HT-29 (cell line): ENCODE measurements at places on chromosomes 12 and 14.

- DNase-seq: peak; percentile 65
These were observed 245.7 kb downstream of the KCNC2 start for GRCh38 chr12:74963867-74964331.

GRCh38 chr12:11893998-11894397, 176.7 kb upstream of the BCL2L14 start:
- DNase-seq: no peak

DNA sequence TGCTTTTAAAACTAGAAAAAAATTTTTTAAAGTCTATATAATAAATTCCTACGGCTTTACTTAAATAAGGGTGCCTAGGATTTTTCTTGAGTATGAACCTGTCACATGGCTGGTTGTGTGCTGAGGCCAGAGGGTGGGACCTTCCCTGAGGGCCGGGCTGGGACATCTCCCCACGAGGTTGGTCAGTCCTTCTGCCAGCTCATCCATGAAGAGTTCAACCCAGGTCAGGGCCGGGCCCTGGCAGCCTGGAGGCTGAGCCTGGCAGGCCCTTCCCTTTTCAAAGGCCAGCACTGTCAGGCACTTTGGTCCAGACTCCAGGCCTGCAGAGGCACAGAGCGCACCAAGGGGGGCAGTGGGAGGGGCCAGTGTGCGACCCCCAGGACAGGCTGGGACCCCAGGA, 31.7 kb downstream of the TNFAIP2 start:
- peak; percentile 67 for DNase-seq

GRCh38 chr12:68001486-68002466, 12.5 kb downstream of the IFNG-AS1 start:
- DNase-seq: peak; percentile 40

GRCh38 chr14:104528496-104528895, 51.1 kb upstream of the C14orf180 start:
- DNase-seq: no peak

DNA sequence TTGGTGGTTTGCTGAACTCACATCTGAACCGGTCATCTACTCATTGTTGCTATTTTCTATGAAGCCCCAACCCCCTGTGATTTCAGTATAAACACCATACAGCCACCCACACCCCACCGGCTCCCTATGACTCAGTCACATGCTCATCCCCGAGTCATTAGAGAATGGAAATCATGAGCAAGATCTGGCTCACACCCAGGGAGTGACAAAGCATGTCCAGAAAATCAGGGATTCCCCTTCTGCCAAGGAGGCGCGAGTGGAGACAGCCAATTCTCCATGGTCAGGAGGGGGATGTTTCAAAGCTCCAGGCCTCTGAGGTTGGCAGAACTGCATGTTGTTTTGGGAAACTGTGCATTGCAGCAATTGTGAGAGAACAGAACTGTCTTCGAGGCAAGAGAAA, 657.5 kb upstream of the TBX3 start:
- DNase-seq: peak; percentile 23

GRCh38 chr14:57933349-57933748, 67.5 kb upstream of the SLC35F4 start:
- DNase-seq: no peak

DNA sequence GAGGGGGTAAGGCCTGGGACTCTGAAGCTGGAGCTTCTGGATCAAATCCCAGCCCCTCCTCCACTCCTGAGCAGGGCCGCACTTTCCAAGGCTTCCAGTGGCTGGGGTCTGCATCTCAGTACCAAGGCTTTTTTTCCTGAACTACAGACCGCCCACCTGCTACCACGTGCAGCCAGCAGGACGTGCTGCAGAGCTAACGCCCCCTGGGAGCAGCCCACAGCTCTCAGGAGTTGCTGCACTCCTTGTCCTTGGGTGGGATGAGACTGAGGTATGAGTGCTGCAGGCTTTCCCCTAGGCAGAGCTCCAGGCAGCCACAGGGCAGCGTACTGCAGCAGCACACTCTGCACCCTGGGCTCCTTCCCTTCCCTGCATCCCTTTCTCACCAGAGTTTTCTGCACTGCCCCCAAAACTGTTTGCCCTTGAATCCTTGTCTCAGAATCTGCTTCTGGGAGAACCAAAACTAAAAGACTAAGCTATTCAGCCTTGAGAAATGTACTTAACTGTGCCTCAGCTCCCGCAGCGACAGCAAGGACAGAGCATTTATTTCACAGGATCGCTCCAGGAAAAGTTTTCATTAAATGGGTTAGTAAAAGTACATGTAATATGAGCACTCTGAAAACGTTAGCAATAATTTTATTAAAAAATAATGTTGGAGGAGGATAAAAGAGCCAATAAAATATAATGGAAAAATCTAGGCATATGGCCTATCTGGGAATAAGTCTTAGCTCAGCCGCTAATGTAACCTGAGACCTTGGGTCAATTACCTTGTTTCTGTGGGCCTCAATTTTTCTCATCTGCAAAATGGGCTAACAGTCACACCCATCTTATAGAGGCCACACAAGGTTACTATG, 25.5 kb downstream of the RBM19 start:
- no peak for DNase-seq

- DNase-seq: no peak
These were observed 117.5 kb downstream of the MDGA2 start for GRCh38 chr14:47557894-47558293.

DNA sequence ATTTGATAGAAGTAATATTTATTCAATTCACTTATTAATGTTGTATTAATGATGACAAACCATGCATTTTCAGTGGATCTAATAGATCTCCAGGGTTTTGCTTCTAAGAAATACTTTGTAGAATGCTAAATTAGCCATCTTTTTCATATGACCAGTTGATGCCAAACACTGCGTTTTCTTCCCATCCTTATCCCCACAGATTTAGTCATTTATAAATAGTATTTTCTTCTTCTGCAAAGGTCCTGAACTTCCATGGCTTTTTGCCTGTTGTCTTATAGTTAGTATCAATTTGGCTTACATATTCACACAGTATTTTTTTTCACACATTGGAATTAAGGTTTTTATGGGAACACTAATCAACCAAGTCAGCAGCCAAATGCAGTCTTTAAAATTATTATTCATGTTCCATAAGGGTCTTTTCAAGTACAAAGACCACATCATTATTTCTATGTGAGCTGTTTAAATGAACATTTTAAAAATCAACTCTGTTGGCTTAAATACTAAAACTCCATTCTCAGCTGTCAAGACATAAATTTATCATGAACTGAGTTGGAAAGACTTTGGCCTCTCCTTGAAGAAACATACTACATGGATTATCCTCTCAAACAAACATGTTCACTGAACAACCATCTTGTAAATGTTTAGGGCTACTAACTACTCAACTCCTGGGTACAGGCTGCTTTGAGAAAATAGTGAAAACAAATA, 1278.4 kb upstream of the FLRT2 start:
- no peak for DNase-seq

- no peak for DNase-seq
These were observed 3.6 kb downstream of the CFL2 start for GRCh38 chr14:34710744-34711143.

GRCh38 chr14:100571837-100572236, 15.4 kb downstream of the BEGAIN start:
- no peak for DNase-seq

- DNase-seq: no peak
These were observed 105.1 kb downstream of the RERG start for GRCh38 chr12:15116086-15116485.

- no peak for DNase-seq
These were observed 60.6 kb upstream of the NOS1 start for GRCh38 chr12:117421987-117422386.

DNA sequence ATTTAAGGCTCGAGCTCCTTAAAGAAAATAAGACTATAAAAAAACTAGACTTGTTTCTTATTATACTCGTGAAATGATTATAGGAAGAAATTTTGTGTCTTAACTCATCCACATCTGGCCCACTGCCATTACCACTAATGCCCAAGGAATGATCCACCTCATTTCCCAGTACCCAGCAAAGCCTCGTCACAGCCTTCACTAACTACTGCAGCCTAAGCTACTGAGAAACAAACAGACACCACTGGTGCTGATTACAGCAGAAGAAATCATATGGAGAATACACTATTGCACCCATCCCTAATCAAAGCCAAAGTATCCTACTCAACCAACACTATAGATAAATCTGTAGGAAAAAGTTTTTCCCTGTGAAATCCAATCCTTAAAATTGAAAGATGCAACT, 205.3 kb upstream of the NAV3 start:
- no peak for DNase-seq
